Amniotic epithelial cell (primary cell): ENCODE measurements at places on chromosomes 7 and 10.

DNA sequence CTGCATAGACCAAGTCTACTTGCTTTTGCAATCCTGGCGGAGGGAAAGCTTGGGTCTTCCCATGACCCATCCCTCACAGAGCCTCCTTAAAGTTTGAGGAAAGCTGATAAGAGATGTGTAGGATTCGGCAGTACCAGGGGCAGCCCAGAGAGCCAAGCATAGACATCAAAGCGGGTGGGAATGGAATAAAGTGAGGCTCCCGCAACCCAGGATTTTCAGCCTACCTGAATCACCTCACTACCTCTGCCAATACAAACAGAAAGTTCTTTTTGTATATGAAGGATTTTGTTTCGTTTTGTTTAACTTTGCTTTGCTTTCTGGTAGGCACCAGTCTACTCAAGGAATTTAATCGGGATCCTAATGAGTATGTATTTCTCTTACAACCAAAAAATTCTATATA is 451.7 kb downstream of the PLXNA4 start:
- no peak for DNase-seq

GRCh38 chr10:123241391-123242141 is 87.4 kb downstream of the BUB3 start:
- no peak for DNase-seq

GRCh38 chr10:109393425-109393824 is 529.9 kb downstream of the XPNPEP1 start:
- DNase-seq = no peak

DNA sequence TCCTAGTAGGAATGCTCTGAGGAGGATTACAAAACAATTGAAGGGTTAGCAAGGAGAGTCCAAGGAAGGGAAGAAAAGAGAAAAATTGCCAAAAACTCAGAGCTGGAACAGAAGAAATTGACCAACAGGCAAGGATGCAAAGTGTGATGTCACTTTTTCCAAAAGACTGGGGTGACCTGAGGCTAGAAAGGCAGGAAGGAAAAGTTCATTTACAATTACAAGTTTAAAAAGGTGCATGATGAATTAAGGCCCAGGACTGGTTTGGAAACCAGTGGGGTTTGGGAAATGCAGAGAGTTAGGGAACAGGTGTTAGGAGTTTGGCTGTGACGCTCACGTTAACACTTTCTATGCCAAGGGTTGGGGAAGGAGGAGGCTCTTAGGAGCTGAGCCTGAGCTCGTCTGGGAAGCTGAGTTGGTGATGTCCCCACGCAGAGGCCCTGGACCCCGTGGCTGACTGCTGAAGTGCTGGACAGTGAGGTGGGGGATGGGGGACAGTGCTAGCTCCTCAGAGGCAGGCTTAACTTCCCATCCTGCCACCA is 92.6 kb upstream of the PODXL start:
- no peak for DNase-seq

GRCh38 chr7:1214516-1214915 is 18.2 kb upstream of the UNCX start:
- no peak for DNase-seq

GRCh38 chr7:40909346-40909980 is 774.7 kb downstream of the SUGCT start:
- DNase-seq = no peak

DNA sequence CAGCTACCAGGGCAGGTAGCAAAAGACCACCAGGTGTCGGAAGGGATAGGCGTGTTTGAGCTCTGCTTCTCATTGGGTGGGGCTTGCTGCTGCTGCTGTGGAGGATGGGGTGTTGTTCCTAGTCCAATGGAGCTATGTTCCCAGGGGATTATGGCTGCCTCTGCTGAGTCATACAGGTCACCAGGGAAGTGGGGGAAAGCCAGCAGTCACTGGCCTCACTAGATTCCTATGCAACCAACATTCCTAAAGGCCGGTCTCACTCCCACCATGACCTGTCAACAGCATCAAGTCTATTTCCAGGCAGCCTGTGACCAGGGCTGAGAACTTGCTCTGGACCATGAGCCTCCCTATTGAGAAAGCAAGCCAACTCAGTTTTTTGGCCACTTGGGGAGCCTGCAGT is 1160.8 kb downstream of the REEP3 start:
- DNase-seq = no peak

DNA sequence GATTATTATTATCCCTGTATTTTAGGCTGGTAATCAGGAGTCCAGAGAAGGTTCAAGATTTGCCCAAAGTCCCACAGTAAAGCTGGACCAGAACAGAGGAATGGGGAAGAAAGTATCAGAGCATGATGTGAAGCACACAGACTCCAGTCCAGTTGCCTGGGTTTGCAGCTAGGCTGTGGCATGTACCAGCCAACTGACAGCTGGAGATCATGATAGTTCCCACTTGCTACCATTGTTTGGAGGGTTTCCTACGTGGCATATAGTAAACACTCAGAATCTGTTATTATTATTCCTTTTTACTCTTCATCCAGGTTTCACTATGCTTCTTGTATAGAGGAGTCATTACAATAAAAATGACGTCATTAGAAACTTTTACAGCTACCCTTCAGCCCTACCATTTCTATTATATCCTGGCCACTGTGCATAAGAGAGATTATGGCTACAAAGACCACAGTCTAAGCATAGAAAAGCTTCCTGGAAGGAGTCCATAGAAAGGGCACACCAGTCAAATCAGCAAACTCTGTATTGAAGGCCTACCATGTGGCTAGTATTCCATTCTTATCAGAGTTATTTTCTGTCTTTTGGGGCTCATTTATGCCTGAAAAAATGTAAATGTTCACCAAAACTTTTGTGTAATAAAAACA is 66.6 kb downstream of the MTPN start:
- no peak for DNase-seq

DNA sequence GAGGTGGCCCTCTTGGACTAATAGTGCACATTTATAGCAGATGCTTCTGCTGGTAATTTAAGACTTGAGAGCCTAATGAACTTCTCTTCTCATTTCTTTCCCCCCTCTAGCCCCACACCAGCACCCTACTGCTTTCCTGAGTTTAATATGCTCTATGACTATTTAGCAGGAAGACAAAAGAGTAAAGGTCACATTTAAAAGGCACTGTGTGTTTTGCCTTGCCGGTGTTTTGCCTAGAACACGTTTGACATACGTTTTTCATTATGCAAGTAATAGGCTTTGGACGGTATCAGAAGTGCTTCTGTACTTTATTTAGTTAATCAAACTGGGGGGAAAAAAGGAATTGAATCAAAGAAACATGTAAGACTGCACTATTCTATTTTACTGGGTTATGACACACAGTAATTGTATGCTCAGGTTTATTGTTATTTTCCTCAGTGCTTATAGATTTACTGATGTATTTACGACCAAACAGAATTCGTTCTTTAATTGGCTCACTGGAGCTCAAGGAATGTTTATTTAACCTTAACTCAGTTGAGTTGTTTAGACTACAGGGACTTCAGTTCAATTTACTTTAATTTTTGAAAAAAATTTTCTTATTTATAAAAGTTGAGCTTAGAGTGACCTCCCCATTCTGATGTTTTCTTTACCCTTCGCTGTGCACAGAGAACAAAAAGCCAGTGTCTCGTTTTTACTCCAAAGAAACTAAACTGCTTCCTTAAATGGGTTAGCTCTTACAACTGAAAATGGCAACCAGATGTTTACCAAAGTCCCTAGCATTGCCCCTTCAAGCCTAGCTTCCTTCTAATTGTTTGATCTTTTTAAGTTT is 35.4 kb downstream of the CPED1 start:
- no peak for DNase-seq

- peak; percentile 92 for DNase-seq
These were observed 73.8 kb upstream of the PAPSS2 start for GRCh38 chr10:87585565-87586514.

GRCh38 chr7:31070991-31071644 is 19.0 kb downstream of the ADCYAP1R1 start:
- DNase-seq = no peak

- DNase-seq = no peak
These were observed 96.8 kb upstream of the PCBD1 start for GRCh38 chr10:70984986-70985722.

- no peak for DNase-seq
These were observed 6.1 kb downstream of the ADCY1 start for GRCh38 chr7:45580053-45580872.

GRCh38 chr10:114157912-114158311 is 16.1 kb downstream of the CCDC186 start:
- DNase-seq = no peak

DNA sequence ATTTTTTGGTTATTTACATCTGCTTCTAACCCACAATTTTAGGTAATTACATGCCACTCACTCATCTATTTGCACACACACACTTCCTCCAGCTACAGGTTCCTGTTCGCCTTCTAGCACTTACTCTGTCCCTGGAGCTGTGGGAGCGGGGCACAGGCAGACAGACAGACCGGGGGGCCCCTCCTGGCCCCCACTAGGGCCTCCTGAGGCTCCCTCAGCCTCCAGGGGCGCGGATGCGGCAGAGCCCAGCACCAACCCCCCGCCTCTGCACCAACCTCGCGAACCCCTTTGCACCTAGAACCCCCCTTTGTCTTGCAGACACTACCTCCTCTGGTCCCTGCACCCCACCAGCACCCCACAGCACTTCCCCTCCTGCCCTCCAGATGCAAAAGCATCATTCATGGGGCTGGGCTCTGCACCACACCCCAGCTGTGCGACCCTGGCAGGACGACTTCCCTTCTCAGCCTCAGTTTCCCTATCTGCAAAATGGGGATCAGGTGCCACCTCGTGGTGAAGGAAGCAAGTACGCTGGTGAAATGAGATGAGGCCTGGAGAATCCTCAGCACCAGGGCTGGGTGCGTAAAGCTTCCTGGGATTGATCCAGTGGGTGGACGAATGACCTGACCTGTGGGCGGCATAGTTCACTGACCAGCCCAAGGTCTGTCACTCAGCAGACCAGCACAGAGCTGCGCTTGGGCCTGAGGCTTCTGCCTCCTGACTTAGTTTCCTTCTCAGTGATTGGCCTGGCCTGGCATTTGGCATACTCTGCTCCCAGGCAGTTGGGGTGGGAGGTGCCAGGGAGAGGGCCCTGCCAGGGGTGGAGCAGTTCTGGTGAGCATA is 37.9 kb downstream of the ELFN1 start:
- no peak for DNase-seq

DNA sequence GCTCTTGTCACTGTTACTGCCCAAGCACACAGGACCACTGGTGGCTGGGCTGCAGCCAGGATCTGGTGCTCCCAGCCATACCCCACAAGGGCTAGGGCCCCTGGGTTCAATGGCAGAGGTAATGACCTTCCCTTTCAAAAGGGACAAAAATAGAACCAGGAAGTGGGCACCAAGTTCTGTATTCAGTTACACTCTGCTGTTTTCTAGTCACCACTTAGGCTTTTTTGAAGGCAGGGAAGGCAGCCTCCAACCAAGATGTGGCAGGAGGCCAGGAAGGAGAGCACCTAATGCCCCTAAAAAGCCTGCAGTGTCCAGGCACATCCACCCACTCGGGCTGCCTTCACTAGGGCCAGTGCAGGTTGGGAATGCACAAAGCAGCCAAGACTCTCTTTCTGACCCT is 47.8 kb downstream of the NOD1 start:
- no peak for DNase-seq

DNA sequence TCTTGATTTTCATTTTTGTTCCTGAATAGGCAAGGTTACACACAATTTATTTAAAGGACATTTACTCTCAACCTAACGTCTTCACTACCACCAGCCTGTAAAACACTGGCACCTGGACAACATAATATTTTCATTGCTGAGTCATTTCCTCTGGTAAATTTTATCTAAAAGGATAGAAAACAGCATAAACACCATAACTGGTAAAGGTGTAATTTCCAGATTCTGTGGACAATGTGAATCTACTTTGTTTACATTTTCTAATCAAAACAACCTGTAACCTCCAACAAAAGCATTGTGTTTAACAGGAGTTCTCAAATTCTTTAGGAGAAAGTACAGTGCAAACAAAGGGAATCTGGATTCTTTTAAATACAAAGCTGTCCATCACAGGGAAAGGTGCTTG is 472.0 kb upstream of the AKR1E2 start:
- peak; percentile 73 for DNase-seq

DNA sequence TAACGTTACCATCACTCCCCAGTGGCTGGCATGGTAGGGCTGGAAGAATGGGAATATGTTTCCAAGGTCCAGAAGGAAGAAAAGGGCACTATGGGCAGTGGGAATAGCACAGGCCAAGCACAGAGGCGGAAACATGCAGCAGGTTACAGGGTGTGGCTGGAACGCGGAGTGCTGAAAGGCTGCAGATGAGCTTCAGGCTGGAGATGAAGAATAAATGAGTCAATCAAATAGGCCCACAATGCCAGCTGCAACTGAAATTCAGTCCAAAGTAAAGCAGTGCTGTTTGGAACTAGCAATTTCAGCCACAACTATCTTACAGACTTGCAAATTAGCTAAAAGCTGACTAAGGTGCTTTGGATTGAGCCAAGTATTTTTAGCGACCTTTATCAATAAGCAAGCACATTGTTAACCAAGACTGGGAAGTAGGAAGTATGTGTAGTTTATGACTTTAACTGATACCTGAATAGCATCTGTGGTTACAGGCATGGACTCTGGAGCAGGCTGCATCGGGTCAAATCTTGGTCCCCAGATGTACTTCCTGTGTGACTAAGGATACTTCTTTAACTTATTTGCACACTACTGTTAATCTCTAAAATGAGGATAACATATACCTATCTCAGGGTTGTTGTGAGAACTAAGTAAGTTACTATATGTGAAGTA is 77.5 kb upstream of the CTTNBP2 start:
- DNase-seq = no peak
